ENCODE measurements at places on chromosomes 7 and 10. TPM values are rescaled to one million over a fixed set of nuclear protein-coding genes. Genes with fewer than 3 reads are reported as not detected.
A peak's percentile ranks its signal among the peaks of the same experiment; 100 is the strongest.

Gene CRTAC1
- not detected for total RNA-seq

DNA sequence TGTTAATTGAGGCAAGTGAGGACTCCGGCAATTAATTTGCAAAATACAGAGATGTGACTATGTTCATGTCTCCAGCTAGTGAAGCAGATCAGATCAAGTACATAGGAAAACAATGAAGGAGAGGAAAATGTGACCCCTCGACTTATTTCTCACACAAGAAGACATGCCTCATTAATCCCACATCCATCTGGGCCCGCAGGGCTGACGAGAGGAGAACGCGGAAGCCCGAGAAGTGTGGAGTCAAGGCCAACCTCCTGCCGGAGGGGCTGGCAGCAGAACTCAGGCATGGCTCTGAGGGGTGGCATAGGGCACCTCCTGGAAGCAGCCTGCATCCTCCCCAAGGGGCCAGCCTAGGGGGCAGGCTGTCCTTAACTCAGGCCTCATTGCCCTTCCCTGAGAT lies 54.4 kb downstream of the ZNF503 start:
- no peak for DNase-seq

Gene CNPY4
- total RNA-seq, result 24.6 TPM

DNA sequence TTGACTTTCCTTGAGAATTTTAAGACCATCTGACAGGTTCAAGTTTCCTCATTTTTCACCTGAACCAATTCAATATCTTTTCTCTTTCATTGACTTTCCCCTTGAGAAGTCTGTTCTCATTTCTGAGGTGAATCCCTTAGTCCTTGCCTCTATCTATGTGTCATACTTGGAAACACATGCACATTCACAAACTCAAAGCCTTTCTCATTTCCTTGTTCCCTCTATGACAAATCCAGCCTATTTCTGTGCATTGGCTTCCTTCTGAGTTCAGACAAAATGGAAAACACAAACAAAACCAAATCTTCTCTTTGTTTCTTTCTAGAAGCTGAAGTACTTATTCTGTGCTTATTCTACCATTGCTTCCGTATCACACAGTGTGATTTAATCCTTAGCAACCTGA lies 13.8 kb downstream of the PTTG1IP2 start:
- no peak for DNase-seq

- DNase-seq, result no peak
Observed at GRCh38 chr7:73489976-73490375, 32.1 kb downstream of the BAZ1B start.

GRCh38 chr10:67763499-67764011 lies 67.6 kb upstream of the CTNNA3 start:
- peak; percentile 60 for DNase-seq

Gene GIMAP6
- not detected for total RNA-seq

GRCh38 chr7:133529861-133530260 lies 277.0 kb downstream of the EXOC4 start:
- no peak for DNase-seq

DNA sequence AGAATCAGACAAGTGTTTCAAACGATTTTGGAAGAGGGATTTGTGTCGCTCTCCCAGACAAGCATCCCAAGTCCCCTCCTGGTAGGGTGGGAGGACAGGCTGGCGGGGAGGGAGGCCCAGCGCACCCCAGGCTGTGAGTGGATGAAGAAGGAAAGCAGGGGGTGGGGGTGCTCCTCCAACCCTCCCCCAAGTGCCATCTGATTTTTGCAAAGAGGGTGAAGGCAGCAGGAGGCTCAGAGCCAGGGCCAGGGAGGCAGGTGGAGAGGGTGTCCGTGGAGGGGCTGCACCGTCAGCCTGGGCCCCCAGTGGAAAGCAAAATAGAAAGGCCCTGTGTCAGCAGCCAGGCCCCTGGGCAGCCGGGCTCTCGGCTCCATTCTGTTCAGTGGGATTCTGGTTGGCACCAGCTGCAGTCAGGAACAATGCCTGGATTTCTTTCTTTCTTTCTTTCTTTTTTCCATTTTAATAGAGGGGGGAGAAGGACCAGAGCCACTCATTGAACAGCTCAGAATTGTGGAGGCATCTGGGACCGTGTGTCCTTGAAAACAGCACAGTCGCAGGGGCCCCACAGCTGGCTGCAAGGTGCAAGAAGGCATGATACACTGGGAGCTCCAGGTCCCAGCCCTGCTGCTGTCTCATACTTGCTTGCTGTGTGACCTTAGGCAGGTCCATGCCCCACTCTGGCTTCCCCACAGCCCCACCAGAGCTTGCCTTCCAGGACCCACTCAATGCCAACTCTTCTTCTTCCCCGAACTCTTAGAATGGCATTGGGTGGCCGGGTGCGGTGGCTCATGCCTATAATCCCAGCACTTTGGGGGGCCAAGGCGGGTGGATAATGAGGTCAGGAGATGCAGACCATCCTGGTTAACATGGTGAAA lies 7.1 kb upstream of the ZMIZ1 start:
- DNase-seq, result no peak

All from SJSA1 (cell line).